ENCODE measurements at places on chromosomes 12 and 14.

GRCh38 chr12:109167781-109168180 is 51.4 kb downstream of the ACACB start:
- H3K27ac ChIP-seq = no peak overlapping the region
- no peak for DNase-seq
- no peak overlapping the region for H3K4me3 ChIP-seq
- H3K27me3 ChIP-seq = no peaks in the 10 kb centered on the region
- no peaks in the 10 kb centered on the region for H3K4me1 ChIP-seq
- H3K36me3 ChIP-seq = peaks cover 38% of the 10 kb centered on the region

DNA sequence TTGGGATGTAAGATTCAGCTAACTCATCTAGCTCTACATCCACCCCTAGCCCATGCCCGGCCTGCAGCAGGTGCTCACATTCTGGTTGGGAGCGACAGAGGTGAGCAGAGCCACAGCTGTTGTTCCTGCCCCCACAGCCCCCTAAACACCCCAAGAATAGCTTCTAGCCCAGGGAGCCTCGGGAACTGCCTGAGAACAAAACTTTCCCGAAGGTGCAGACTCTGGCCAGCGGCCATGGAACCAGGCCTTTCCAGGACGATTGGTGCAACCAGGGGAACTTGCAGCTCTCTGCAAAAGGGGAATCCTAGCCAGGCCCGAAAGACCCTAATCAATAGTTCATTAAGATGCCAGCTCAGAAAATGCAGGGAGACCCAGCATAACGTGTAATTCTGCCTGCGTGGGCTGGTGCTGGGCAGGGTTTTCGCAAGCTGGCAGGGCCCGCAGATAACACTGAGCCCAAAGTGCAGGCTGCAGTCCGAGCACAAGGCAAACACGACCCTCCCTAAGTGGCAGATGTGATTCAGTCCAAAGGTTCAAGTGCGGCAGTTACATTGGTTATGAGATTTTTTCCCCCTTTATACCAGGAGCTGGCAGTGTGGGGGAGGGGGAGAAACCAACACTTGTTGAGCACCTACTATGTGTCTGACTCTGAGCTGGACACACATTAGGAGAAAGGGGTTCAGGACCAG is 122.5 kb upstream of the MAP1LC3B2 start:
- H3K27me3 ChIP-seq = no peaks in the 10 kb centered on the region
- H3K4me1 ChIP-seq = peaks cover 4% of the 10 kb centered on the region
- no peak for DNase-seq
- H3K4me3 ChIP-seq = no peak overlapping the region
- H3K27ac ChIP-seq = no peak overlapping the region

- H3K4me1 ChIP-seq = no peaks in the 10 kb centered on the region
- H3K27me3 ChIP-seq = no peaks in the 10 kb centered on the region
- H3K4me3 ChIP-seq = no peak overlapping the region
- DNase-seq = no peak
- no peaks in the 10 kb centered on the region for H3K36me3 ChIP-seq
Observed at GRCh38 chr12:94879542-94879941, 124.0 kb downstream of the NDUFA12 start.

DNA sequence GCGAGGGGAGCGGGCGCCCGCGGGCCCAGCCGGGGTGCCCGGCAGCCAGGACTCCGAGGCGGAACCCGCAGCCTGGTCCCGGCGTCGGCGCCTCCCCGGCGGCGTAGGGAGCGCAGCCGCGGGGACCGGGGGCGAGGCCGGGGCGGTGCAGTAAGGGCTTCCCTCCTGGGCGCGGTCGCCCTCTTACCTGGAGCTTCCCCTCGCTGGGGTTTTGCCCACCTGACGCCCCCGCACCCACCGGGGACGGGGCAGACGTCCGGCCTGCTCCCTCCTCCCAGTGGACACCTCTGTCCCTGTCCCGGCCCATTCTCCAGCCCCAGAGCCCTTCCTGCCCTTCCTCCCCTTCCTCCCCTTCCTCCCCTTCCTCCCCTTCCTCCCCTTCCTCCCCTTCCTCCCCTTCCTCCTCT is 413 bp upstream of the TUBA1C start:
- H3K27me3 ChIP-seq = no peaks in the 10 kb centered on the region
- H3K36me3 ChIP-seq = peaks cover under 1% of the 10 kb centered on the region
- H3K27ac ChIP-seq = peak overlapping the region; percentile 99
- H3K4me3 ChIP-seq = peak overlapping the region; percentile 88
- DNase-seq = no peak

DNA sequence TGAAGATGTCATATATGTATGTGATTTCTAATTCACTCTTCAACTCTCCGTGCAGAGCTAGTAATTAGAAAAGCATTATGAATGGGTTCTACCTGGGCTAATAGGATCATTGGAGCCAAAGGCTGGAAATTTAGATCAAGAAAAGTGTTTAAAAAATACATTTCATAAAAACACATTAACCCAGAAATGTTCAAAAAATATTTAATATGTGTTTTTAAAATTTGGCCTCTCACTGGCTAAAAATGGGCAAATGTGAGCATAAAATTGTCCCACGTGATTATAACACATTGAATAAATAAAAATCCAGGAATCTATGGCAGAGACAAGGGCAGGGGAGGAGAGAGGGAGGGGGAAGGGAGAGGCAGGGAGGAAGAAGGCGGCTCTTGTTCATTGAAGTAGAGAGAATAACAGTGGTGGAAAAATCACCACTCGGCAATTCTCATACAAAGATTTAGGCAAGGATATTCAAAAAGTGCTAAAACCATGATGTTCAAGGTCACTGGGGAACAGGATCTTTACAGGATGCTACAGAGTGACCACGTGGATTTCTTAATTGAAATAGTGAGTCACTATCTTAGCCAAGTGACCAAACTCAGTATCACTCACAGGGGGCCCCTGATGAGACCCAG is 38.8 kb downstream of the FBXO21 start:
- no peak overlapping the region for H3K27ac ChIP-seq
- no peaks in the 10 kb centered on the region for H3K4me1 ChIP-seq
- H3K27me3 ChIP-seq = no peaks in the 10 kb centered on the region
- H3K4me3 ChIP-seq = no peak overlapping the region

DNA sequence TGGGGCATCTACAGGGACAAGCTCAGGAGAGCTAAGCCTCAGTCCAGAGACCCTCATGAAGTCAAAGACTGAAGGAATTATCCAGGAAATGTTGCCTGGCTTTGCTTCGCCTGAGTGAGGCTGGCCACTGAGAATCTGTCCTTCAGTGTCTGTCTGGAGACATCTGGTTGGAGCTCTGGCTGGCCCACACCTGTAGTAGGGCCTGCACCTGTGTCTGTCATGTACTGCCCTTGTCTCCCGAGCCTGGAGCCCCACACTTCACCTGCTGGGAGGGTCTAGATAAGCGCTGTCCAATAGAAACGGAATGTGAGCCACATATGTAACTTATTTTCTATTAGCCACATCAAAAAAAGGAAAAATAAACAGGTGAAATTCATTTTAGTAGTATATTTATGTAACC is 9.9 kb upstream of the HDAC7 start:
- DNase-seq = no peak
- H3K4me1 ChIP-seq = peaks cover 13% of the 10 kb centered on the region
- no peaks in the 10 kb centered on the region for H3K36me3 ChIP-seq
- no peaks in the 10 kb centered on the region for H3K27me3 ChIP-seq

DNA sequence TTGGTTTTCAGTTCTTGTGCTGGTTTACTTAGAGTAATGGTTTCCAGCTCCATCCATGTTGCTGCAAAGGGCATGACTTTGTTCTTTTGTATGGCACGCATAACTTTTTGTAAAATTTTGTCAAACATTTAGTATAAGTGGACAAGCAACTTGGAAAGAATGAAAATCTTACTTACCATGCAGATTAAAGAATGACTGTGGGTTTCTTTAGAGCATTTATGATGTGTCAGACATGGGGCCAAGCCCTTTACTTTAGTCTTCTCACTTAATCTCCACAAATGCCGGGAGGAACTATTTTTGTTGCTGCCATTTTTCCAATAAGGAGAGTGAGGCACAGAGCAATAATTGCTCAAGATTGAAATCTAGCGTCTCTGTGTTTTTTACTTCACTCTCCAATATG is 652.5 kb upstream of the TBX3 start:
- no peak for DNase-seq
- peaks cover 5% of the 10 kb centered on the region for H3K4me1 ChIP-seq
- no peak overlapping the region for H3K27ac ChIP-seq
- no peaks in the 10 kb centered on the region for H3K27me3 ChIP-seq

GRCh38 chr12:121781484-121781997 is 11.9 kb downstream of the RHOF start:
- no peak overlapping the region for H3K4me3 ChIP-seq
- no peaks in the 10 kb centered on the region for H3K27me3 ChIP-seq
- H3K27ac ChIP-seq = peak overlapping the region; percentile 31
- peaks cover 9% of the 10 kb centered on the region for H3K4me1 ChIP-seq
- DNase-seq = no peak

DNA sequence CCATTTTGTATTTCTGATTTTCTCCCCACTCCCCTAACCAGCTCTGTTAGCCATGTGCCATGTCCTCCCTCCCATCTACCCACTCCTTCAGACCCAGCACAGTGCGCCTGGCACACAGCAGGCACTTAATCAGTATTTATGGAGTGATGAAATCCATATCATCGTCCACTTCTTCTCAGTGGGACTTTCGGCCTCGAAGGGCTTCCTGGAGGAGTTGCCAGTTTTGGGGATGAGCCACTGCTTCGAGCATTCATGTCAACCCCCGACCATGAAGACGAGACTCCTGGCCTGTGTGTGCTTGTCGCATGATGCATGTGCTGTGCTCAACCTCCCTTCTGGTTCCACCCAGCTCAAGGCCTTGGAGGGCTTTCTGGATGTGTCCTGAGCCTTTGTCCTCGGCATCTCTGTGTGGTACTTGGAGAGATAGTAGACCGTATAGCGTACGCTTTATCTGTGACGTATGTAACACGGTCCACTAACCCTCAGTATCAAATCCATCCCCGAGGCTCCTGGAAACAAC is 119.5 kb upstream of the RTL1 start:
- no peak overlapping the region for H3K4me3 ChIP-seq
- no peaks in the 10 kb centered on the region for H3K4me1 ChIP-seq
- no peak for DNase-seq

- DNase-seq = no peak
- H3K4me3 ChIP-seq = no peak overlapping the region
- no peak overlapping the region for H3K27ac ChIP-seq
- no peaks in the 10 kb centered on the region for H3K36me3 ChIP-seq
- no peaks in the 10 kb centered on the region for H3K27me3 ChIP-seq
- no peaks in the 10 kb centered on the region for H3K4me1 ChIP-seq
Observed at GRCh38 chr12:89436062-89436461, 83.8 kb upstream of the DUSP6 start.

DNA sequence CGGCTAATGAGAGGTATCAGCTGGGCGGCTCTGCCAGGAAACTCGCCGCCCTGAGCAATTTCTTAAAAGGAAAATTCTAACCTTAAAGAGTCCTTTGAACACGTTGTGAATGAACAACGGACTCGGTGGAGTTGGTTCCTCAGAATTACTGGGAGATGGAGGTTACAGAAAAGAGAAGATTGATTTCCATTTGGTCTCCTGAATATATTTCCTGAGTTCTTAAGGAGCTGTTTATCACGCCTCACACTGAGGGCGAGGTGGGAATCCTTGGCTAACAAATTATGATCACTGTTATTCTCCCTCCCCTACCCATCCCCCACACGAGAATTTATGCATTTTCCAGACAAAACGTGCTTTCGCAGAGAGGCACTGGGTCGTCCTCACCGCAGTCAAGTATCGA is 194.5 kb upstream of the C14orf180 start:
- H3K27ac ChIP-seq = no peak overlapping the region
- H3K4me1 ChIP-seq = no peaks in the 10 kb centered on the region
- no peaks in the 10 kb centered on the region for H3K36me3 ChIP-seq
- H3K27me3 ChIP-seq = no peaks in the 10 kb centered on the region
- no peak for DNase-seq

DNA sequence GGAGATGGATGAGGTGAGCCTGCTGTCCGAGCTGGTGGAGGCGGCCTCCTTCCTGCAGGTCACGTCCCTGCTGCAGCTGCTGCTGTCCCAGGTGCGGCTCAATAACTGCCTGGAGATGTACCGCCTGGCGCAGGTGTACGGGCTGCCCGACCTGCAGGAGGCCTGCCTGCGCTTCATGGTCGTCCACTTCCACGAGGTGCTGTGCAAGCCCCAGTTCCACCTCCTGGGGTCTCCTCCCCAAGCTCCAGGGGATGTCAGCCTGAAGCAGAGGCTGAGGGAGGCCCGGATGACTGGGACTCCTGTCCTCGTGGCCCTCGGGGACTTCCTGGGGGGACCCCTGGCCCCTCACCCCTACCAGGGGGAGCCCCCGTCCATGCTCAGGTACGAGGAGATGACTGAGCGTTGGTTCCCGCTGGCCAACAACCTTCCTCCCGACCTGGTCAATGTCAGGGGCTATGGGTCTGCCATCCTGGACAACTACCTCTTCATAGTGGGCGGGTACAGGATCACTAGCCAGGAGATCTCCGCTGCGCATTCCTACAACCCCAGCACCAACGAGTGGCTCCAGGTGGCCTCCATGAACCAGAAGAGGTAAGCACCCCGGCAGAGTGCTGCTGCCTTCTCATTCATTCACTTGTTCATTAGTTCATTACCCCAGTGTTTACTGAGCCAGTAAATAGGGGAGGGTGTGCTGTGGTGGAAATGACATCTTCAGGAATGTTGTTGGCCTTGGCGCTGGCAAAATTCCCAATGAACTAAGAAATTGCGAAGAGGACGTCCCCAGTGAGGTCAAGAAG is 774 bp upstream of the MANSC4 start:
- H3K4me1 ChIP-seq = peaks cover 16% of the 10 kb centered on the region
- DNase-seq = no peak
- peak overlapping the region; percentile 94 for H3K27ac ChIP-seq
- H3K4me3 ChIP-seq = peak overlapping the region; percentile 89
- H3K36me3 ChIP-seq = no peaks in the 10 kb centered on the region
- H3K27me3 ChIP-seq = no peaks in the 10 kb centered on the region

- H3K36me3 ChIP-seq = peaks cover 2% of the 10 kb centered on the region
- H3K27ac ChIP-seq = no peak overlapping the region
- no peak for DNase-seq
- H3K27me3 ChIP-seq = no peaks in the 10 kb centered on the region
Observed at GRCh38 chr14:104869669-104870367, 4.8 kb downstream of the CEP170B start.

GRCh38 chr14:25050269-25051150 is 563 bp upstream of the STXBP6 start:
- DNase-seq = no peak
- H3K4me1 ChIP-seq = peaks cover 3% of the 10 kb centered on the region
- no peaks in the 10 kb centered on the region for H3K27me3 ChIP-seq
- peak overlapping the region; percentile 68 for H3K4me3 ChIP-seq
- no peaks in the 10 kb centered on the region for H3K36me3 ChIP-seq

GRCh38 chr12:20361416-20361815 is 6.9 kb upstream of the PDE3A start:
- H3K27ac ChIP-seq = no peak overlapping the region
- DNase-seq = no peak
- no peaks in the 10 kb centered on the region for H3K36me3 ChIP-seq
- H3K27me3 ChIP-seq = no peaks in the 10 kb centered on the region
- peaks cover 11% of the 10 kb centered on the region for H3K4me1 ChIP-seq

DNA sequence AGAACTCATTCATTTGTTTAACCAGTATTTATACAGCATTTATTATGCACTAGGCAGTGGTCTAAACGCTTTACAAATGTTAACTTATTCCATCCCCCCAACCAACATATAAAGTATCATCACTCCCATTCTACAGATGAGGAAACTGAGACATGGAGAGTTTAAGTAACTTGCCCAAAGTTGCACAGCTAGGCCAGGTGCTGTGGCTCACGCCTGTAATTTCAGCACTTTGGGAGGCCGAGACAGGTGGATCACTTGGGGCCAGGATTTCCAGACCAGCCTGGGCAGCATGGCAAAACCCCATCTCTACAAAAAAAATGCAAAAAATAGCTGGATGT is 37.9 kb downstream of the ZFP36L1 start:
- H3K4me1 ChIP-seq = peaks cover 4% of the 10 kb centered on the region
- no peaks in the 10 kb centered on the region for H3K36me3 ChIP-seq
- H3K27ac ChIP-seq = no peak overlapping the region
- H3K4me3 ChIP-seq = no peak overlapping the region
- no peak for DNase-seq
